Activated B cell treated with CpG ODN at 0.5 μM for 24 hours (primary cell): ENCODE measurements at places on chromosomes 2 and 18.

DNA sequence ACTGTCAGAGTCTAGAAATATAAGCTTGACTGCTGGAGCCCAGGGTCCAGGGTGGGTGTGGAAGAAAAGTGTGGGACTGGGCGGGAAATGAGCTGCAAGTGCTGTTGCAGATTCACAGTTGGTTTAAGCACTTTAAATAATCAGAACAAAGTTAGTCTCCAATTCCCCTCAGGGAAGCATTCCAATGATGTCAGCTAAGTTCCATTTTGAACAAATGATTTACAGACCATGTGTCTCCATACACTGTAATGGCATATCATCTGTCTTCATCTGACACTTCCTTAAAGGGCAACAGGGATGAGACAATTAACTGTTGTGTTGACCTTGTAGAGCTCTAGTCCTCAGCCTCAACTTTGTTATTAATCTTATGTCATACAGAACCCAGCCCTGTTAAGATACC lies 31.5 kb upstream of the REG3A start:
- H3K27me3 ChIP-seq, result no peaks in the 10 kb centered on the region
- H3K36me3 ChIP-seq, result no peaks in the 10 kb centered on the region
- no peak overlapping the region for H3K27ac ChIP-seq
- DNase-seq, result no peak
- H3K4me1 ChIP-seq, result no peaks in the 10 kb centered on the region

GRCh38 chr2:156731506-156731905 lies 295.3 kb downstream of the GPD2 start:
- DNase-seq, result no peak
- no peak overlapping the region for H3K27ac ChIP-seq
- H3K4me3 ChIP-seq, result no peak overlapping the region
- H3K27me3 ChIP-seq, result no peaks in the 10 kb centered on the region

DNA sequence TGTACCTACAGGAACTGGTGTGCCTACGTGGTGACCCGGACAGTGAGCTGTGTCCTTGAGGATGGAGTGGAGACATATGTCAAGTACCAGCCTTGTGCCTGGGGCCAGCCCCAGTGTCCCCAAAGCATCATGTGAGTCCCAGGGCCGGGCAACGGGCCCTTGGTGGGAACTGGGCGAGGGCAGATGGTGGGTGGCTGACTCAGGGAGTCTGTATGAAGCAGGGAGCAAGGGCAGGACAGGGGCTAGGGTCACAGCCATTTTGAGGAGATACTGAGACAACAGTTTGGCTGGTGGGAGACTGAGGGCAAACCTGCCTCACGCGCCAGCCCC lies 1.7 kb downstream of the EMILIN1 start:
- H3K4me3 ChIP-seq, result no peak overlapping the region
- peaks cover 33% of the 10 kb centered on the region for H3K4me1 ChIP-seq
- H3K27me3 ChIP-seq, result no peaks in the 10 kb centered on the region
- no peaks in the 10 kb centered on the region for H3K36me3 ChIP-seq

GRCh38 chr2:149586063-149586462 lies 1.5 kb downstream of the MMADHC start:
- peak overlapping the region; percentile 74 for H3K4me3 ChIP-seq
- H3K4me1 ChIP-seq, result peaks cover 54% of the 10 kb centered on the region
- peaks cover 6% of the 10 kb centered on the region for H3K27me3 ChIP-seq

GRCh38 chr2:105754994-105755393 lies 10.3 kb downstream of the NCK2 start:
- H3K27me3 ChIP-seq, result no peaks in the 10 kb centered on the region
- peaks cover 90% of the 10 kb centered on the region for H3K4me1 ChIP-seq
- H3K4me3 ChIP-seq, result peak overlapping the region; percentile 61
- peak overlapping the region; percentile 69 for H3K27ac ChIP-seq
- DNase-seq, result no peak
- H3K36me3 ChIP-seq, result peaks cover 37% of the 10 kb centered on the region

DNA sequence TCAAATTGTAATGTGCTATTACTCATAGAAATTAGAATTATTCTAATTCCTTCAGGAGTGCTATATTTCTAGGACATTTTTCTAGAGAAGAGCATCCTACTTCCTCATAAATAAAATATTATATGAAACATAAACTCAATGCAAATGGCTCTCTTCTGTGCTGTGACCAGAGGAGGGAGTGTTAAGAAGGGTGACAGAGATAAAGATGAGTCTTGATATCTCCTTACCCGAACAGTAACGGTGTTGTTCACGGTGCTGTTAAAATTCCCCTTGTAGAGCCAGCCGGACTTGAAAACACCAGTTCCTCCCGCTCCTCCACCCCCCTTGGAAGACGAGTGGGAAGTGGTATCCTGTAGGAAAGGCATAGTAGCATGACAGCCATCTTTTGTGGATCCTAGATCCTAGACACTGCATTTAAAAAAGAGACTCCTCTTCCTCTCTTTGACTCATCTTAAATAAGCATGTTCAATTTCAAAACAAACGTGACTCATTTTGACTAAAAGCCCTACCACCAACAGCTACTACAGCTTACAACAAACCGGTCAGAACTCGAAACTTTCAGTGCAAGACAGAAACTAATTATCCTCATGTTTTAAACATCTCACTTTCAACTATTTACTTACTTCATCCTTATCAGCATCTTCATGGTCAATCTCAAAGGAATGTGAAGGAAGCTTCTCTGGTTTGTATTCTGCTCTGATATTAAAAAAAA lies 156.3 kb downstream of the DOCK10 start:
- no peaks in the 10 kb centered on the region for H3K27me3 ChIP-seq
- H3K36me3 ChIP-seq, result peaks cover 83% of the 10 kb centered on the region
- DNase-seq, result no peak
- H3K4me1 ChIP-seq, result peaks cover 43% of the 10 kb centered on the region
- peak overlapping the region; percentile 28 for H3K27ac ChIP-seq

DNA sequence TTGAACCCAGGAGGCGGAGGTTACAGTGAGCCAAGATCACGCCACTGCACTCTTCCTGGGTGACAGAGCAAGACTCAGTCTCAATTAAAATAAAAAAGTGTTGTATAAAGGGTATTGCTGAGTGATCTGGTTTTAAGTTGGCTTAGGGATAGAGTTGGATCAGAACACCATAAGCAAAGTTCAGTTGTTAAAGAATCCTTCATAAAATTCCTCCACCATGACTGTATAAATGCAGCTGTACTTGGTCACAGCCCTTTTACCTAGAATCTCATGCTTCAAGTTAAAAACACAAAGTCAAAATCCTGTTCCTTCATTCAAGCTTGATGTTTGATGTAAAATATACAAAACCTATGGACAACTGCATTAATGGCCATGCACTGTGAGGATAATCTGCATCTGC lies 33.4 kb upstream of the PNO1 start:
- no peaks in the 10 kb centered on the region for H3K36me3 ChIP-seq
- H3K4me1 ChIP-seq, result peaks cover 50% of the 10 kb centered on the region
- no peaks in the 10 kb centered on the region for H3K27me3 ChIP-seq
- no peak overlapping the region for H3K4me3 ChIP-seq
- DNase-seq, result no peak
- H3K27ac ChIP-seq, result no peak overlapping the region

DNA sequence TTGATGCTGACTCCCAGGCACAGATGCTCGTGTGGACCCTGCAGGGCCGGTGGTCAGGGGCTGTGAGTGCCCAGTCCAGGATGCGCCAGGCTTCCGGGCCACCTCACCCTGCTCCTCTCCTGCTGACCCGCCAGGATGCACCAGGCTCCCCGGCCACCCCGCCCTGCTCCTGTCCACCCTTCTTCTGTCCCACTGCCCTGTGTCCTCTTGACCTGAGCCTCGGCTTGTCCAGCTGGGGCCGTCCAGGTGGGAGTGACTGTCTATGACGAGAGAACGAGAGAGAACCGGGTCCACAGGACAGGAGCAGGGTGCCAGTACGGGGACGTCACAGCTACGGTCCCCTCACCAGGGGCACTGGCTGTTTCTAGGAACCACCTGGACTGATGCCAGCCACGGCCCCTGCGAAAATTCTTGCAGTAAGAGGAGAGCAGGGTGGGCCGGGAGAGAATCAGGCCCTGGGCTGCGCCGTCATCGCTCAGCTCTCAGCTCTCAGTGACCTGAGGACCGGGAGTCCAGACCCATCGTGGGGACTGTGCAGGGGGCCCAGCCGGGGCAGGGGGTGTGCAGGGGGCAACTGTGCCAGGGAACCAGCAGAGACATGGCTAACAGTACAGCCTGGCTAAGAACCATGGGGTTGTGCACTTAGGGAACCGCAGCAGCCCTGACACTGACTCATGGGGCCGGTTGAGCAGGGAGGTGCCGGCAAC lies 12.9 kb upstream of the NFATC1 start:
- H3K36me3 ChIP-seq, result peaks cover 10% of the 10 kb centered on the region
- no peak for DNase-seq
- H3K27me3 ChIP-seq, result no peaks in the 10 kb centered on the region
- H3K4me1 ChIP-seq, result peaks cover 20% of the 10 kb centered on the region
- H3K4me3 ChIP-seq, result no peak overlapping the region

GRCh38 chr2:46552079-46552478 lies 72.7 kb downstream of the TMEM247 start:
- peak overlapping the region; percentile 91 for H3K27ac ChIP-seq
- H3K4me1 ChIP-seq, result peaks cover 98% of the 10 kb centered on the region
- H3K4me3 ChIP-seq, result no peak overlapping the region
- H3K36me3 ChIP-seq, result peaks cover 54% of the 10 kb centered on the region

GRCh38 chr2:187593098-187593497 lies 38.9 kb upstream of the TFPI start:
- no peak overlapping the region for H3K27ac ChIP-seq
- no peak for DNase-seq
- no peak overlapping the region for H3K4me3 ChIP-seq
- no peaks in the 10 kb centered on the region for H3K27me3 ChIP-seq

GRCh38 chr2:19435815-19436214 lies 77.4 kb upstream of the OSR1 start:
- no peaks in the 10 kb centered on the region for H3K4me1 ChIP-seq
- peaks cover 12% of the 10 kb centered on the region for H3K27me3 ChIP-seq
- DNase-seq, result no peak
- H3K4me3 ChIP-seq, result no peak overlapping the region

GRCh38 chr2:150208689-150209088 lies 278.8 kb downstream of the RND3 start:
- H3K27me3 ChIP-seq, result no peaks in the 10 kb centered on the region
- H3K4me1 ChIP-seq, result no peaks in the 10 kb centered on the region
- H3K4me3 ChIP-seq, result no peak overlapping the region
- no peaks in the 10 kb centered on the region for H3K36me3 ChIP-seq

- no peak overlapping the region for H3K4me3 ChIP-seq
- H3K4me1 ChIP-seq, result no peaks in the 10 kb centered on the region
- H3K27me3 ChIP-seq, result peaks cover 3% of the 10 kb centered on the region
- no peak for DNase-seq
- no peak overlapping the region for H3K27ac ChIP-seq
- no peaks in the 10 kb centered on the region for H3K36me3 ChIP-seq
These were observed 54.6 kb upstream of the ACVR1 start for GRCh38 chr2:157930728-157931127.

DNA sequence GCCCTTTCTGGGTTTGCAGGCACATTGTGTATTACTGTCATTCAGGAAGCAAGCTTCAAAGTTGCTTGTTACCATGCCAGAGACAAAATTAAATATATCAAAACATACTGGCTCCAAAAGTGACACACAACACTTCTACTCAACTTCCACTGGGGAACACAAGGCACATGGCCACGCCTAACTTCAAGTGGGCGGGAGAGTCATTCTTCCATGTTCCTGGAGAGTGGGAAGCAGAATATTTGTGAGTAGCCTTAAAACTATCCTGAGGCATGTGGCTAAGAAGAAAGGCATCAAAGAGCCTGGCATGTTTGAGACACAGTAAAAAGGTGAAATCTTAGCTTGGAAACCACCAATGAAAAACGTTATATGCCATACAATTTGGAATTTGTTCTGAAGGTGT lies 90.5 kb upstream of the TACR1 start:
- H3K4me3 ChIP-seq, result no peak overlapping the region
- peaks cover 6% of the 10 kb centered on the region for H3K36me3 ChIP-seq
- DNase-seq, result no peak
- H3K4me1 ChIP-seq, result peaks cover 24% of the 10 kb centered on the region
- H3K27ac ChIP-seq, result no peak overlapping the region

GRCh38 chr18:74040459-74041332 lies 106.9 kb downstream of the FBXO15 start:
- H3K4me1 ChIP-seq, result peaks cover 16% of the 10 kb centered on the region
- no peaks in the 10 kb centered on the region for H3K36me3 ChIP-seq
- H3K27ac ChIP-seq, result no peak overlapping the region
- no peaks in the 10 kb centered on the region for H3K27me3 ChIP-seq
- no peak overlapping the region for H3K4me3 ChIP-seq
- DNase-seq, result peak; percentile 49

DNA sequence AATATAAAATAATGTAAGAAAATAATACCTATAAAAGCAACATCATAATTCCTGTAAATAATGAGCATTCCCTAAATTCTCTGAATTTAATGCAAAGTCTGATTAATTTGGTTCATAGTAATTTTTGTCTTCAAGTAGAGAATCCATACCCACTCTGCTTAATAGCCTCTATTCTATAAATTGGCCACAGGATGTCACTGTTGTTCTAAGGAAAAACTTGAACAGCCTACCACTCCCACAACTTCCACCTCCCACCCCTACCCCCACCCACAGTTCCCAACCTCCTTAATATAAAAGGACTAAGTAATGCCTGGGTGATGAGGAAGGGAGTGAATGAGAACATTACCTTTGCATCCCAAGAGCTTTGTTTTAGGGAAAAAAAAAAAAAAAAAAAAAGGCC lies 27.2 kb upstream of the BBS5 start:
- no peak overlapping the region for H3K27ac ChIP-seq
- no peak for DNase-seq
- no peaks in the 10 kb centered on the region for H3K4me1 ChIP-seq
- no peak overlapping the region for H3K4me3 ChIP-seq
- peaks cover 3% of the 10 kb centered on the region for H3K27me3 ChIP-seq

DNA sequence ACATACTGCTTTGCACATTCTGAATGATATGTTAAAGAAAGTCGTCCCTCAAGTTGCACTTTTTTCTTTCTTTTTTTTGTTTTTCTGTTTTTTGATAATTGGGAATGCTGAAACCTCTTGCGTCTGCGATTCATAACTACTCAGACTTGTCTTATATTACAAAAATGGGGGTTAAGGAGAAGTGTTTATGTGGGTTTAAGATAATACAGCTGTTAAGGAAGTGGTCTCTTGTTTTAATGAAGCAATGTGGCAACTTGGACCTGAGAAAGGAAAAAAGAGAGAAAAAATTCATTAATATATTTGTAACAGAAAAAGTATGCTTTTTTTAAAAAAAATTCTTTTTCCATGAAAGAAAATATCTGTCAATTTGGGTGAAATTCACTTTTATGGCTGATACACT lies 268.5 kb upstream of the CCDC68 start:
- DNase-seq, result no peak
- H3K4me1 ChIP-seq, result peaks cover 8% of the 10 kb centered on the region
- peak overlapping the region; percentile 15 for H3K27ac ChIP-seq
- H3K4me3 ChIP-seq, result no peak overlapping the region
- no peaks in the 10 kb centered on the region for H3K27me3 ChIP-seq

DNA sequence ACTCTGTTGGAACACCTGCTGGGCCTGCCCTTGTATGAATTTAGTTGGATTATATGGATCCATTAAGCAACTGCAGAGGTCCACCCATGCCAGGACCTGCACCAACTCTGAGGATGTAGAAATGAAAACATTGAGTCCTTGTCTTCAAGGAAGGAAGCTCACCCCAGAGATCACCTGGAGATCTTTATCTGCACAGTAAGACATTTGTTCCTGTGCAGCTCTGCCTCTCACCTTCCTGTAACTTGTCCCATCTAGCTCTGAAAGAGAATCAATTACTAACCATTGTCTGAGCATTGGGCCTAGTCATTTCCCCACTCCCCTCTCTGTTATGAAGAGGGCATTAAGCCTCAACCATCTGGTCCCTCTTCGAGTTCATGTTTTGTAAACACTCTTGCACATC lies 105.2 kb upstream of the YWHAQ start:
- H3K36me3 ChIP-seq, result no peaks in the 10 kb centered on the region
- peaks cover 7% of the 10 kb centered on the region for H3K4me1 ChIP-seq
- H3K4me3 ChIP-seq, result no peak overlapping the region
- DNase-seq, result no peak

GRCh38 chr2:220040346-220040745 lies 412.9 kb downstream of the SLC4A3 start:
- no peak for DNase-seq
- no peak overlapping the region for H3K4me3 ChIP-seq
- no peaks in the 10 kb centered on the region for H3K4me1 ChIP-seq
- H3K36me3 ChIP-seq, result no peaks in the 10 kb centered on the region
- H3K27me3 ChIP-seq, result no peaks in the 10 kb centered on the region
